ENCODE measurements at places on chromosomes 7 and 10.

DNA sequence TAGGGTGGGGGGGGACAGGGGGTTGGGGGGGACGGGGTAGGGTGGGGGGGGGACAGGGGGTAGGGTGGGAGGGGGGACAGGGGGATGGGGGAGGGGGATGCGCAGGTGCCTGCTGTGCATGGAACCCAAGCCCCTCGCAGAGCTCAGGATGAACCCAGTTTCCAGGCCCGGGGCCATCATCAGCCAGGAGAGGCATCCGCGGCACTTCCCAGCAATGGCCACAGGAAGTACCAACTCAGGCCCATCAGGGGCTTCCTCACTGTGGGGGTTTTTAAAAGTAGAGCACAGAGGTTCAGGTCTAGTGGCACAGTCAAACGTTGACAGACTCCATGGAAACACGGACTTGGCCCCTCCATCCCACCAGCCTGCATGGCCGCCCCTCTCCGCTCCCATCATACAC, 172.7 kb downstream of the DIP2C start:
- no peak for DNase-seq

GRCh38 chr7:70215491-70215890, 617.2 kb downstream of the AUTS2 start:
- DNase-seq, result peak; percentile 40

GRCh38 chr7:88200789-88201188, 19.0 kb downstream of the SRI start:
- no peak for DNase-seq

DNA sequence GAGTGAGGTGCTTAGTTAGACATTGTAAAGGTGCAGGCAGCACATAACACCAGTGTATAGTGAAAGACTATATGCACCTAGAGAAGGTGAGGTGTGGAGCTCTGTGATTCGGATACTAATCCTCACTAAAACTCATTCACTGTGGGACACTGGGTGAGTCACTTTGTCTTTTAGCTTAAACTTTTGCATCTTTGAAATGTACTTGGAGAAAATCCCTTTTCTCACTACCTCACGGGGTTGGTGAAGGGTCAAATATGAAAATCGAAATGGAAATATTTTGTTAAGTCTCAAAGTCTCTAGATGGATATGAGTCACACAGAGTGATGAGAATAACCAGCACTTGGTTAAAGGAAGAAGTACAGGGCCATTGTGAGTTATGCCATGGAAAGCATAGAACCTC, 38.0 kb downstream of the MDFIC start:
- peak; percentile 72 for DNase-seq

- peak; percentile 50 for DNase-seq
These were observed 871 bp upstream of the GTF2IRD1 start for GRCh38 chr7:74452748-74453321.

DNA sequence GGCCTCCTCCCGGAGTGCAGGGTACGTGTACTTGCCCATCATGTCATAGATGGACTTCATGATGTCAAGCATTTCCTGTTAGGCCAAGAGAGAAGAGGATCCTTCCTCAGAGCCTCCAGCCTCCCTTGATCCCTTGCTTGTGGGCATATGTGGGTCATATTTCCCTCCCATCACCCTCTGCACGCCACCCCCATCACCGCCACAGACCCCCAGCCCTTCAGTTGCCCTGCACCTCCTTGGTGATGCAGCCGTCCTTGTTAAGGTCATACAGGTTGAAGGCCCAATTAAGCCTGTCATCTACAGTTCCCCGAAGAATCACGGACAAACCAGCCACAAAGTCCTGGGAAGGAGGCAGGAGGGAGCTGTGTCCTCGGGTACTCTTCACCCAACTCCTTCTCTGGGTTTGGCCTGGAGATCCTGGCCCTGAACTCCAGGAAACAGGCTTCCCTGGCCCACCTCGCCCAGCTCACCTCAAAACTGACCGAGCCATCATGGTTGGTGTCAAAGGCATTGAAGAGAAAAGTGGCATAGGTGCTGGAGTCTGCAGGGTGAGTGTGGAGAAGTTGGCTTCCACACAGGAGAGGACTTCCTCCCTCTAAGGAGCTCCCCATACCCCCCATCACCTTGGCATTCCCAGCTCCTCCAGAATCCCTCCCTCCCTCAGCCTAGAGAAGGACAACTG, 9.8 kb upstream of the OGA start:
- no peak for DNase-seq

DNA sequence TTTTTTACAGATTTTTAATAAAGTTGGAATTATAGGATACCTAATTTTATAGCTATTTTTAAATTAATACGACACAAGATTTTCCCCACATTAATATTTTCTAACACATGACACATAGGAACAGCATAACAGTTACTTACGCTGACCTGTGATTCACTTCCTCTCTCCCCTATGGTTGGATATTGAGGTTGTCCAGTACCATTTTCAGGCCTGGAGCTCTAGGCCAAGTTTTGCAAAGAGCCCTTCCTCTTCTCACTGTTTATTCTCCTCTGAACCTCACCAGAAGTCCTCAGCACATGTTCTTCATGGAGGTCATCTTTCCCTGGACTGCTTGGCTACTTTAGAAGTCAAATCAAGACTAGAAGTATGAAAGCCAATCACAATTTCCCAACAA, 28.2 kb downstream of the LYZL1 start:
- no peak for DNase-seq

DNA sequence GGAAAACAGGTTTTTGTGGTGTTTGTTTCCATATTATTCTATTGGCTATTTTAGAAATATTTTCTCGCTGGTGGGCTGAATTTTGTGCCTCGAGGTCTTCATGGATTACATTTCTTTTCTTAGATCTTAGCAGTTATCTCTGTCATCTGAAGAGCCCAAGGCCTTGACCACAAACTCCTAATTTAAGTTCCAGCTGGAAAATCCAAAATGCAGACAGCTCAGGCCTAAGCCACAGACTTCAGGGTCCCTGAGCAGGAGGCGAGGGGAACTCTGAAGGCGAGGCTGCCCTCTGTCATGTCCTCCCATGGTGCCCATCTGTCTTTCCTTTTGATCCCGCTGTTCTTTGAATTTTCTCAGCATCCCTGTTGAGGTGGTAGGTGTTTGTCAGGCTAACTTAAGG, 14.3 kb downstream of the DENND10 start:
- no peak for DNase-seq

GRCh38 chr10:51488766-51489408, 210.5 kb downstream of the CSTF2T start:
- DNase-seq, result no peak

DNA sequence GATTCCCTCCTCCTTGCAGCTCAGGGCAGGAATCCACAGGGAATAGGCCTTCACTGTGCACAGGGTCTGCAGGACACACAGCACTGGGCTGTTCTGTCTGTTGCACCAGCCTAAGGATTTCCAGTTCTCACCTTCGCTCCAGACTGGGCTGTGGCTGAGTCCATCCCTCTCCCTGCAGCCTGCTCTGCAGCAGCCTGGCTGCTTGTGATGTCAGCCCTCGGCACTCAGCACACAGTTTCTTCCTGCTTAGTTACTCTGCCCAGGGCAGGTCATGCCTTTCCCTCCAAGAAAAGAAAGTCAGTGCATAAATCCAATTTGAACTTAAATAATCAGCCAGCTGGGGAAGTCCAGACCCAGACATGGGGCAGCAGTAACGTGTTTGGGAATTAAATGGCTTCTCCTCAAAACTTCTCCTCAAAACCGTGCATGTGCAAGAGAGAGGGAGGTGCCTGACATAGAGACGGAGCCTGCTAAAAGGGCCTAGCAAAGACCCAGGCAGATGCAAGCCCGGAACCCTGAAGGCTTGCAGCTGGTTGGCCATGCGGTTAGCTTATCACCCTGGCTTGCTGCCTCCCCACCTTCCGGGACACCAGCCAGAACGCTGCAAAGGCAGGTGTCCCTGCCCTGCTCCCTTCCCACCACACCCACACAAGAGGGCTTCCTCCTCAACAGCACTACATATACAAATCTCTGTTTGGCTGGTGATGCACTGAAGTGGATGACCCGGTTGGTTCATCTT, 10.9 kb upstream of the GDF2 start:
- no peak for DNase-seq

- no peak for DNase-seq
These were observed 674 bp downstream of the AMZ1 start for GRCh38 chr7:2688409-2689342.

GRCh38 chr10:105359708-105360107, 718.6 kb downstream of the SORCS3 start:
- no peak for DNase-seq

- DNase-seq, result no peak
These were observed 2.2 kb upstream of the MBLAC1 start for GRCh38 chr7:100124301-100125230.

GRCh38 chr10:46527241-46527811, 29.1 kb downstream of the GPRIN2 start:
- DNase-seq, result no peak

DNA sequence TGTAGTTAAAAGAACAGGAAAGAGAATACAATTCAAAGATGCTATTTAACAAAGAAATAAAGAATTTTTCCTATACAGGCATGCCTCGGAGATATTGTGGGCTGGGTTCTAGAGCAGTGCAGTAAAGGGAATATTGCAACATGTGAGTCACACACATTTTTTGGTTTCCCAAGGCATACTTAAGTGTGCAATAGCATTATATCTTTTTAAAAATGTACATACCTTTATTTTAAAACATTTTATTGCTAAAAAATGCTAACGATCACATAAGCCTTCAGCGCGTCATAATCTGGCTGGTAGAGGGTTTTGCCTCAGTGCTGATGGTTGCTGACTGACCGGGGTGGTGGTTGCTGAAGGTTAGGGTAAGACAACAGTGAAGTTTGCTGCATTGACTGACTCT, 54.4 kb downstream of the ESYT2 start:
- no peak for DNase-seq

DNA sequence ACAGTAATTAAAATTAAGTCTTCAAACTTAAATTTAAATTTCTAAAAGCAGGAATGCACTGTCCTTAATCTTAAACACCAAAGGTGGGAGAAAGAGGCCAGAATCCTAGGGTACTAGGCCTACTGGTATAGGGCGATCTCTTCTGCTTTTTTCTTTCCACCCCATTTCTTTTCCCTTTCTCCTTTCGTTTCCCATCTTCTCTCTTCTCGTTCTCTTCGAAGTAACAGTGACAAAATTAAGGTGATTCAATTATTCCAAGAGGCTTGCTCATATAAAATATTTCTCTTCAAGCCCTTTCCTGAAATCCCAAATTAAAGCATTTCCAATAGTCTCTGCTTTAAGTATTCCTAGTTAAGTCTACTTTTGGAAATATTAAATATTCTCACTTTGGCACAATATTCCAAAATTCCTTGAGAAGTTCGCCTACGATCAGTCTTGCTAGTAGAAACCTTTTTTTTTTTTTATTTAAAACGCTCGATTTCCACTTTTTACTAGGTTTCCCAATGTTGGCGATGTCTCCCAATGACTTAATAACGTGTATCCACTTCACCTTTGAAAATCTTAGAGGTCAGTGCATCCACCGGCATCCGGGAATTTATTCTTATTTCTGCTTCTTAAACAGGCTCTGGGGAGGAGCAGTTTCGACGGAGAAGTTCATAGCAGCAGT, 765 bp upstream of the LCOR start:
- DNase-seq, result no peak

- DNase-seq, result peak; percentile 91
These were observed 45.9 kb downstream of the HIPK2 start for GRCh38 chr7:139731802-139732470.

- DNase-seq, result no peak
These were observed 178.7 kb upstream of the PODXL start for GRCh38 chr7:131735101-131735500.

DNA sequence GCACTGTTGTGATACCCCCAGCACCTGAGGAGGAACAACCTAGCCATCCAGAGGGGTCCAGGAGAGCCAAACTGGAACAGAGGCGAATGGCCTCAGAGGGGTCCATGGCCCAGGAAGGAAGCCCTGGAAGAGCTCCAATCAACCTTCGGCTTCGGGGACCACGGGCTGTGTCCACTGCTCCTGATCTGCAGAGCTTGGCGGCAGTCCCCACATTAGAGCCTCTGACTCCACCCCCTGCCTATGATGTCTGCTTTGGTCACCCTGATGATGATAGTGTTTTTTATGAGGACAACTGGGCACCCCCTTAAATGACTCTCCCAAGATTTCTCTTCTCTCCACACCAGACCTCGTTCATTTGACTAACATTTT, 1.6 kb upstream of the CASP2 start:
- DNase-seq, result no peak

GRCh38 chr10:47022311-47023131, 111.3 kb downstream of the PTPN20 start:
- DNase-seq, result no peak

- DNase-seq, result peak; percentile 100
These were observed 174.8 kb downstream of the KIAA1217 start for GRCh38 chr10:24383681-24384106.

DNA sequence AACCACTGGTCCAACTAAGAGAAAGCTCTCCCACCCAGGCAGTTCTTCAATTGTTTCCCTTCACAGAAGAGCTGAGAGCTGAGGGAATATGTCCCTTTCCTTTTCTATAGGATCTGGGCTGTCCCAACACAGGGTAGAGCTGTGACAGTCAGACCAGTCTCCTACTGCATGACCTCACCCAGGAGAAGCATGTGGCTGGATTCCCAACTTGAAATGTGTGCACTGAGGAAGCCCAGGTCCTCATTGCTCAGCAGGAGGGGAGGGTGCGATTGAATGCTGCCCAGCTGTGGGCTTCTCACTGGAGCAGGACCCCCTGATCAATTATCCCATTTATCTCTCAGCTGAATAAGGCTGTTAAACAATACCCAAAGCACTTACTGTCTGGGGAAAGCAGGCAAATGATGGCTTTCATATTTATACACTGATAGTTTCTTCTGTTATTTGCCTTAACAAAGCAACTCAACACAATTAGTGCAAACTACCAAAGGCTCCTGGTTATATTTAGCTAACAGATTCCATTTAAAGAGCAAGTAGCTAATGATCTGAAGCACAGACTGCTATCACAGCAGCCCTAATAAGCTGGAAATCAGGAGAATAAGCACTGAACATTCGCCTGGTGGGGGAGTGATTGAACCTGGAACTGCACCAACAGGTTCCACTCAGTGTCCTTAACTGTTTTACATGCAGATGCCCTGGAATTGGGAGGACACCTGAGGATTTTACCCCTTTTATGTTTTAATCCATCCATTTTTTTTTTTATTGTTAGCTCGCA, 508.8 kb downstream of the CCSER2 start:
- DNase-seq, result no peak

GRCh38 chr10:107899075-107899474, 734.6 kb upstream of the SORCS1 start:
- DNase-seq, result no peak

Measured in astrocyte of the spinal cord (primary cell).